ENCODE measurements at places on chromosomes 7 and 10.
A peak's percentile ranks its signal among the peaks of the same experiment; 100 is the strongest.

DNA sequence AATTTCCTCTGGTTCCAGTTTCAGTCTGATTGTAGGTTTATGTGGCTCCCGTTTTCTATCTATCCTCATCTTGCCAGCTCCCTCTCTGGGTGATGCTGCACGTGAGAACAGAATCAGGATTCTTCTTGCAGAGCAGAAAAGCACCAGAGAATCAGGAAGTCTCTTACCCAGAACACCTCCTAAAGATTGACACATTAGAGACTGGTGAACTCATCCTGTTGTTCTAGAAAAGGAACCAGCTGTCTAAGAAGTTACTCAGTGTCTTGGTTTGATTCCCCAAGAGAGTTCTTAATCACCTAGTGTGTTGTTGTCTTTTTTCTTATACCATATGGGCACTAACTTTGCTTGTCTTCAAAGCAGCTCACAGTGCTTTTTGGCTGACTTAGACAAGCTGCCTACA, 152.4 kb downstream of the DGKI start:
- DNase-seq = peak; percentile 13

- peak; percentile 48 for DNase-seq
Measured at GRCh38 chr7:134865001-134865845, 85.8 kb downstream of the CALD1 start.

GRCh38 chr10:92164036-92164696, 126.7 kb downstream of the CPEB3 start:
- peak; percentile 7 for DNase-seq

GRCh38 chr7:19404912-19405329, 259.7 kb upstream of the FERD3L start:
- DNase-seq = peak; percentile 99

DNA sequence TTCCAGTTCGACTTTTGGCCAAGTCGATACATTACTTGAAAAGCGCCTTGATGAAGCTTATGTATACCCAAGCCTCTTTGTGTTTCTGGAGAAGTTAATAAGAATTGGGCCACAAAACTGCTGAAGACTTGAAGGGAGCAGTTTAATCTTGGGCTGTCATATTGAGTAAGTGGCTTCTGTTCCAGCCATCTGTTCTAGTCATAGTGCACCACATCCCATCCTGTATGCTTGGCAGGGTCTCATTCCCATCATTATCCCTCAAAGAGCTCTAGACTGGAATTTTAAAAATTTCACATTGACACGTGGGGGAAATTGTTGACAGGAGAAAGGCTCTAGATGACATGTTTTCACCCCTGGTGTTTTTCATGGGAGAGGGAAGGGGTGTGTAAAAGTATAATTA, 196.6 kb upstream of the PLPP4 start:
- no peak for DNase-seq

DNA sequence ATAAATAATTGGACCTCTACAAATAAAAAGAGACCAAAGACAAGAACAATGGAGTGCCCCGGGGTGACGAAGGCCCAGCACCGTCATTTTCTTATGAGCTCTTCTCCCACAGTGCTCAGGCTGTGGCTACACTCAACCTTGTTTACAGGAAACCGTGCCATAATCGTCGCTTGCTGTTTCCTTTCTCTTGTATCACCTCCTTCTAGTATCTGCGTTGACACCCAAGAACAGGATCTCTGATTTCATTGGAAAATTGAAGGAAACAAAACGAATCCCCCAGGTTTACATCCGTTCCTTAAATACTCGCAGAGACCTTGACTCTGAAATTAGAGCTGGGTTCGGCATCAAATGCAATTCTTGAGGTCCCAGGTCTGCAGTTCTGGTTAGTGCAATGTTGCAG, 1.7 kb upstream of the IGFBP3 start:
- DNase-seq = no peak

DNA sequence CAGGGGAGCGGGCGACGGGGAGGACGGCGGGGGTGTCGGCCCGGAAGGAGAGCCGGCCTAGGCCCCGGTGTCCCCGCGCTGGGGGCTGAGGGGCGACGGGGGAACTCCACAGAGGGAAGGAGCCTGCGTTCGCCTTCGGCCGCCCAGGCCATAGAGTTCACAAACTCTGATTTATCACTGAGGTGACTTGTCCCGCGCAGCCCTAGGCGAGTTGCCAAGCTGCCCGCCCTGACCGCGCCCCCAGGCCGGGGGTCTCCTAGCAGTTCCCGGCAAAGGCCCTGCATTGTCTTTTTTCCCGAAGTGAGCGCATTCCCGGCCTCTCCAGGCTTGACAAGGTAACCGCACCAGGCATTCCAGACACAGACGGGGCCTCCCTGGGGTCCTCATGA, 2.9 kb upstream of the NKX6-2 start:
- no peak for DNase-seq

- DNase-seq = no peak
Measured at GRCh38 chr7:112759905-112760304, 30.3 kb downstream of the TMEM168 start.

DNA sequence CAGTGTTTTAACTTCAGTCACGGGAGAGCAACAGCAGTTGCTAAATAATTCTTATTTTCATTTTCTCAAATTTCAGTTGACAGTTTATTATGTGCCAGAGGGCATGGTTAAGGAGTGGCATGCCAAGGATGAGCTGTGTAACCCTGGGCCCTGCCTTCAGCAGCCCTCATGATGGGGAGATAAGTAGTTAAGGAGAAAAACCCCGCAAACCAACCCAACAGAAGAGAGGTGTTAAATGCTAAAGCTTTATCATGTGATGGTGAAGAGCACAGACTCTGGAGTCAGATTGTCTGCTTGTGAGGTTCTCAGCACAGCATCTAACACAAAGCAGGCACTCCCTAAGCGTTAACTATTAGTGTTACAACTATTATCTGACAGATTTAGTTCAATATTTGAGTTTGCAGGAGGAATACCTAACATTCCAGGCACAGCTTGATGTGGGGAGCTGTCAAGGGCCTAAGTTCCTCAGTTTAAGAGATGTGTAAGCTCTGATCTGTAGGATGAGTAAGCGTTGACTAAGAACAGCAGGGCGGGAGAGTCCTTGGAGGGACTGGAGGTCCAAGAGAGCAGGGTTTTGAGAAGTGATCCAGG, 29.6 kb downstream of the STAM start:
- peak; percentile 97 for DNase-seq

DNA sequence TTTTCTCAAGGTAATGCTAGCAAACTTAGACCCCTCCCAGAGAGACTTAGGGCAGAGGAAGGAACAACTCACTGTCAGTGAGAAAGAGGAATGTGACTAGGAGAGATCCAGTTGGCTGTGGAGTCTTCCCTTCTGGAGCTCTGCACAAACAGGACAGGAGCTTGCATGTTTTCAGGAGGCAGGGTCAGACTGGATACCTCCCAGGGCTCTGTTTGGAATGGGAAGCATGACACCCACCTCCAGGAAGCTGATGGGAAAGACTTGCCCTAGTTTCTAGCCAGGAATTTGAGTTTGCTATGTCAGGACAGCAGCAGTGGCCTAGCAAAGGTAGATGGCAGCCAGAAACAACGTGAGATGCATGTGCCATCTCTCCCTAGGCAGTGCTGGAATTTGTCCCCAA, 40.6 kb downstream of the GHRHR start:
- no peak for DNase-seq

- no peak for DNase-seq
Measured at GRCh38 chr7:36708767-36709166, 15.5 kb downstream of the AOAH start.

DNA sequence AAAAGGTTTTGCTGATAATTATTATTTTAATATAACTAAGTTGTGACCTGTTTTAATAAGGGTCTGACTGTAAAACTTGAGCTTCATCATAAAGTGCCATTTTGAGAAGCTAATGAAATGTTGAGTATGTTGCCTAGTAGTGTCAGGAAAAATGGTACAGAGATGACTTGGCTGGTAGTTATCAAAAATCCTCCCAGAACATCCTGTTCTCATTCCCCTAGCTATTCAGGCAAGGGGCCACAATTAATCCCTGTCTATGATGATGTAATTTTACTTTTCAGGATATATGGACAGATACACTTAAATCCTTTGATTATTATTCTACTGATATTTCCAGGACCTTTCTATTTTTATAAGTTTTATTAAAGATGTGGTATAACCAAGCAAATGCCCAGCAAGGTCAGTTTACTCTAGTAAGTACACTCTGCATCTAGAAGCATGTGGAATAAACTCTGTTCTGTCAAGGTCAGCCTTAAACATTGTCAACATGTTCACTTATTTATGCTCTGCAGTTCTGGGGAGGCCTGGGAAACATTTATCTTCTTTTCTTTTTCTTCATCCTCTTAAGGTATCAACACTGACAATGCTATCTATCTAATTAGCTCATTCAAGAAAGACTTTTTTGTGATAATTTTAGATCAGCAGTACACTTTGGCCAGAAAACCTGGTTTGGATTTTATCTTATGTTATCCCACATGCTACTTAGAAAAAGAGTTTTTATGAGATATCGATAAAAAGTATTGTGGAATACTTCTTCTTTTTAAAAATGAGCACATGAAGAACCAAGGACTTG, 32.1 kb downstream of the BTRC start:
- DNase-seq = no peak

GRCh38 chr7:29290829-29291228, 96.3 kb downstream of the CHN2 start:
- no peak for DNase-seq

DNA sequence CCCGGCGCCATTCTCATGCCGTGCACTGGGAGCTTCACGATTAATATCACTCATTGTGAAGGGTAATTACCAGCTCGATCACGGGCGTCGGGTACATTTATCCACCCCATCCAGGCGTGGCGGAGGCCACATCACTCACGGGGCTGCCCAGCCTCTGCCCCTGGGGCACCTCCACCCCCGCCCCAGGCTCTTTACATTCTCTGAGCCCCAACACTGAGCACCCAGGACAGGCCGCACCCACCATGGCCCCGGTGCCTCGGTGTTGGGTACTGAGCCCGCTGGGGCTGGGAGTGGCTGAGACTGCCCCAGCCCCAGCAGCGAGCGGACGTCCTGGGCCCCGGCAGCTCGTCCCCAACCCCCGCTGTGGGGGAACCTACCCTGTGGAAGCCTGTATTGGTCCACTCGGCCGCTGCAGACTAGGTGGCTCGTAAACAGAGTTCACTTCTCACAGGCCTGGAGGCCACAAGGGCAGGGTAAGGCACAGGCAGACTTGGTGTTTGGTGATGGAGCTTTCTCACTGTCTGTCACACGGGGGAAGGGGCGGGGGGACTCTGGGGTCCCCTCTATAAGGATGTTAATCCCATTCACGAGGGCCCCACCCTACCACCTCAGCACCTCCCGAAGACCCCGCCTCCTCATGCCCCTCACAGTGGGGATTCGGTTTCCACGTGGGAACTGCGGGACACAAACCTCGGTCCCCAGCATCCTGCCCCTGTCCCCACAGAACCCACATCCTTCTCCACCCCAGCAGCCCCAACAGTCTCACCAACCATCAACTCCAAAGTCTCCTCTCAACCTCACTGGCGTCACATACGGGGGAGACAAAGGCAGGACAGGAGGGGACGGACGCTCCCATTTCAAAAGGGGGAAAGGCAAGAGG, 184.1 kb downstream of the ELFN1 start:
- no peak for DNase-seq

DNA sequence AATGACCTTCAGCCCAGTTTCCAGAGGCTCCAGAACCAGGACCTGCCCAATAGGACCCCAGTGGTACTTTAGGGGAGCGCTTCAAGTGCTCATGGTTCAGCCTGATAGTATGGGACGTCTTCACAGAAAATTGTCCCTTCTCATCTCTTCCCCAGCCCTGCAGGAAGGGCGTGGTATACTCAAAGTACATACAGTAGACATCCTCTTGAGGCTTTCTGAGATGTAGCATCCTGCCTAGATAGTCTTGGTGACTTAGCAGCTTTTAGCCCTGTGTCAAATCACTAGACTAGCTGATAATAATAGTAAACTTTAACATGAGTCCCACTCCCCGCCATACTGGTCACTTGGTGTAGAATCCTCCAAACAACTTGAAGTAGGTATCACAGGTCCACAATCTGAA, 193.2 kb downstream of the CYP26A1 start:
- no peak for DNase-seq

GRCh38 chr7:159098424-159098786, 46.3 kb downstream of the VIPR2 start:
- DNase-seq = no peak

DNA sequence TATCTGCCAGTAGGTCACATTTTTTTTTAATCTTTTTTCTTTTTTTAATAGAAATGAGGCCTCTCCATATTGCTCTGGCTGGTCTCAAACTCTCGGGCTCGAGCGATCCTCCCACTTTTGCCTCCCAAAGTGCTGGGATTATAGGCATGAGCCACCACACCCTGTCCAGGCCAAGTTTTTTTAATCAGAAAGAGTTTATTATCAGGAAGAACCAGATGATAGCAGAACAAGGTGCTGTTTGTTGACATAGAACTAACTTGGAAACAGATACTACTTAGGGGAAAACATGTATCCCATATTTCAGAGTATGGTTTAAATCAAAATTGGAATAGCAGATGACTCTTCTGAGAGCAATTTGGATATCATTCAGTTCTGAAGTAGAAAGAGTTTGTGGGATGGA, 118.6 kb downstream of the NRF1 start:
- DNase-seq = no peak

DNA sequence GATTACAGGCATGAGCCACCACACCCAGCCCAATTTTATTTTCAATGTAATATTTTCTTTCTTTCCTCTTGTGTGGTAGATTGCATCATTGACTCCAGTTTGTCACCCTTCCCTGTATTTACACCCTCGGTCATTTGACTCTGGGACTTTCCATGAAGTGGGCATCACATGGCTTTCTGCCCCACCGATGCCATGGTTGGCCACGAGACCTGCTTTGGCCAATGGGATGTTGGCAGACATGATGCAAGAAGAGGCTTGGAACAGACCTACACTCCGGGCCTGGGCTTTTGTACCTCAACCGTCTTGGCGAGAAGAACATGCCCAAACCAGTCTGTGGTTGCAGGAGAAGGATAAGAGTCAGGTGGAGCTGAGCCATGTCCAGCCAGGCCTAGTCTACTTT, 38.8 kb upstream of the CACUL1 start:
- no peak for DNase-seq

DNA sequence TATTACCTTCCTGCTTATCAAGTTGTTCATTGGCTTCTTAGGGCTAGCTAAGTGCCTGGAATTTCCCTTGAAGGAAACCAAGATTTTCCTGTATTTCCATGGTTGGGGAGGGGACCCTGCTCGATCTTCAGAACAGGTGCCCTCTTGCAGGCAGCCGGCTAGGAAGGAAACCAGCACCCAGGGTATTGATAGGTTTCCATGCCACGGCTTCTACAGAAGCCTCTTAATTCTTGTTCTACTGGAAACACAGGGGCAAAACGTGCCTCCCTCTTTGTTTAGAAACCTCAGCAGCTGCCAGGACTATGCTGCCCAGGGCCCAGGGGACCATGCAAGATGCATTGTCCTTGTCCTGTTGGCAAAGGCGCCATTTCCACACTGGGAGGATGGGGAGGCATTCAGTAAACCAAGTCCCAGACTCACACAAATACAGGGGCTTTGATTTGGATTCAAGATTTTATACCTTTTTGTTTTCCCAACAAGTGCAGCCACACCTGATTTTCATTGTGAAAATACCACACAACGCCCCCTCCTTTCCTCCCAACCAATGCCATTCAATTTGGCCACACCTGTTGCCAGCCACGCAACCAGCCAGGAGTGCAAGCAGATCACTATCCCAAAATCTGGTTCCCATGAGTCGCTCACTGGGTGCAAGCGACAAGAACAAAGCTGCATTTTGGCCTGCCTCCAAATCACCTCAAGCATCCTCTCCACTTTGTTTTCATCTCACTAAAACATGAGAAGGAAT, 29.6 kb downstream of the C10orf71 start:
- DNase-seq = no peak

GRCh38 chr7:143882020-143882603, 19.9 kb downstream of the TCAF1 start:
- DNase-seq = peak; percentile 57

Measured in fibroblast of skin of right quadriceps (primary cell).